ENCODE measurements at places on chromosomes 3 and 15.

DNA sequence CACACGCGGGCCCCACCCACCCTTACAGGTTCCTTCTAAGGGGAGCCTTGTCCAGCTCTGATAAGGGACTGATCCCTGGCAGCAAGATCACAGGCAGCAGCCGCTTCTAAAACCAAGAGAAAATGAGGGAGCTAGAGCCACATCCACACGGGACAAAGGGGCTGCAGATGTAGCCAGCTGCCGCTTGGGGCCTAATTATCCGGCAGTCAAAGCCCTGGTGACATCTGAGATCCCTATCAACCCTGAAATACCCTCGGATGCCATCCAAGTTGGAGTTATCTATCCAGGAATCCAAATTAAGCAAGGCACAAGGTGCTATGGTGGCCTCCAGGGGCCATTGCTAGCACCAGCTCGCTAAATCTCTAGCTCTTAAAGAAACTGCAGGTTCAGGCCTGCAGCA lies 248.3 kb downstream of the VPS13C start:
- DNase-seq, result no peak

DNA sequence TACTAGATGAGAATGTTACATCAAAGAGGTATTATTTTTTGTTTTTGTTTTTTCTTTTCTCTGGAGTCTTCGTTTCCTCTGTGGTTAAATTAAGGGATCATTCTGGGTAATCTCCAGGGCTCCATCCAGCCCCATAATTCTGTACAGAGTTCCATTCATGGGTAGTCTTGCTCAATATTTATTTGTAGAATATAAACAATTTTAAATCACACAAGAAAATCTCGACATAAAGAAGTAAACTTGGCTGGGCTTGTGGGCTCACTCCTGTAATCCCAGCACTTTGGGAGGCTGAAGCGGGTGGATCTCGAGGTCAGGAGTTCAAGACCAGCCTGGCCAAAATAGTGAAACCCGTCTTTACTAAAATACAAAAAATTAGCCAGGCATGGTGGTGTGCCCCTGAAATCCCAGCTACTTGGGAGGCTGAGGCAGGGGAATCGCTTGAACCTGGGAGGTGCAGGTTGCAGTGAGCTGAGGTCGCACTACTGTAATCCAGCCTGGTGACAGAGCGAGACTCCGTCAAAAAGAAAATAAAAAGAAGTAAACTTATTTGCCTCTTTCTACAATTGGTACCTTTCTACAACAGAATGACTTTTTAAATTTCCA lies 166.8 kb upstream of the TGFBR2 start:
- DNase-seq, result no peak

GRCh38 chr15:70478251-70478990 lies 284.9 kb downstream of the UACA start:
- DNase-seq, result no peak

DNA sequence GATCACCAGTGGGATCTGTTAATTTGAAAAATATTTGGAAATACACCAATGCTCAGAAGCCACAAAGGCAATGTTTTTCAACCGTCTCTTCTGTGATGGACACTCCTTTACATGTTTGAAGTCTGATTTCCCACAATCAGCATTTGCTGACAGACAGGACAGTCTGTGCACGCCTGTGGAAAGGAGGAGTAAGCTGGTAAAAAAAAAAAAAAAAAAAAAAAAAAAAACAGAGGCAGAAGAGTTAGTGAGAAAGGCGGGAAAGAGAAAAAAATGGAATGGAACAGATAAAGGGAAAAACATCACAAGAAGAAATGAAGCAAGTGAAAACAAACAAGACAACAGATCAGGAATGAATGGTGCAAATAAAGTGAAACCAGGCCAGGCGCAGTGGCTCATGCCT lies 35.0 kb downstream of the PRTG start:
- no peak for DNase-seq

GRCh38 chr3:186931532-186932280 lies 1.4 kb downstream of the ST6GAL1 start:
- peak; percentile 33 for DNase-seq

DNA sequence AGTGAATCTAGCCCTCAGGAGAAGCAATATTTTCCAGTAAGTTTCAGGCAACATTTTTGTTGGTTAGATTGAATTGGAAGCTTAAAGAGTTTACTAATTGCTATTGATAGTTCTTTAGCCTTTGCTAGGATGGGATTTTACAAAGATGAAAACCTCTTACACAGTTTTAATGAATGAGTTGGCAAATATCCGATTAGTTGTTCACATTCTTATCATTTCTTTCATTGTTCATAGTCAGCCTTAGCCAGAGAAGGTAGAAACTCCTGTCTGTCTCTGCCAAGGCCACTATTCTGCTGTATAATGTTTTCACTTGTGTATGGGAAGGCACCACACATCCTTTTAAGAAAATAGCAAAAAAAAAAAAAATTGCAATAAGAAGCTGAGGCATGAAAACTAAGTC lies 222.0 kb upstream of the MANF start:
- no peak for DNase-seq

DNA sequence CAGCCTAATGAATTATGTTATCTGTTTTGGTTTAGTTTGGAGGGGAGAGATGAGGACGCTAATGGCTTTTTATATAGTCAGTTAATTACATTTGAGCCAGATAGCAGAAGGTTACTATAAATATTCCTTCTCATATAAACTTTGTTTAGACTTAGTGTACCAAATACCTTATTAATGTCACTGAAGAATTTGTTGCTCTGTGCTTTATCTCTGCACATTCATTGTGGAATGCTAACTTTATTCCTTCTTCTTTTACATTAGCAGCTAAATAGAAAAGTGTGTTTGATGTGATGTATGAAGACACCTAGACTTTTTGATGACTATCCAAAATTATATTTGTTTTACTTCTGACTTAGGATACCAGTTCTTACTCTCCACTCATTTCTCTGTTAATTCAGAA lies 105.2 kb downstream of the EPHA3 start:
- no peak for DNase-seq

GRCh38 chr3:109563149-109563548 lies 225.8 kb upstream of the DPPA4 start:
- DNase-seq, result no peak

DNA sequence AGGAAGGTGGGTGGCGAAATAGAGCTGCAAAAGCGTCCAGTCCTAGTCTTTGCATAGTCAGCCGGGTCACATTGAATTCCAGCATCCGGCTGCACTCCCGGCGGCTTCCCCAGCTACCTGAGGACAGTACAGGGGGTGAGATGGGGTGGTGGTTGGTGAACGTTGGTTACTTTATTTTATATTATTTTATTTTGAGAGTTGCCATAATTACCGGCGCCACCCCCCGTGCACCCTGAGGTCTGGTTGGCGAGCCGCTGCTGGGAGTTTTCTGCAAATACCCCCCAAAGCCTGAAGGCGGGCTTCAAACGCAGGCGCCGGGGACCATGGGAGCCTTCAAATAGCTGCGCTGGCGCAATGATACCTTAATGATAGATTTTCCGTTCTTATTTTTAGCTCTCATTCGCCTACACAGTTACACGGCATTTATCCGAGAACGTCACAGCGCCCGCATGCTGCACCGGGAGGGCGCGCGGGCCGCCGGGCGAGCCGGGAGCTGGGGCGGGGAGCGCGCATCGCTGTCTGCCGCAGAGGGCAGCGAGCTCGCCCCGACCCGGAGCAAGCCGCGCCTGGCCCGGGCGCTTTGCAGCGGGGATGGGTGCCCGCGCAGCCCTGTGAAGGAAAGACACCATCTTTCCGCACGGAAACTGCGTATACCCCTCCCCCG lies 756 bp upstream of the RASGRF1 start:
- peak; percentile 30 for DNase-seq

- no peak for DNase-seq
Observed at GRCh38 chr15:78178064-78178463, 28.9 kb downstream of the IDH3A start.

GRCh38 chr15:73717802-73718201 lies 33.6 kb downstream of the CD276 start:
- no peak for DNase-seq

GRCh38 chr3:30286811-30287210 lies 319.6 kb upstream of the TGFBR2 start:
- no peak for DNase-seq

DNA sequence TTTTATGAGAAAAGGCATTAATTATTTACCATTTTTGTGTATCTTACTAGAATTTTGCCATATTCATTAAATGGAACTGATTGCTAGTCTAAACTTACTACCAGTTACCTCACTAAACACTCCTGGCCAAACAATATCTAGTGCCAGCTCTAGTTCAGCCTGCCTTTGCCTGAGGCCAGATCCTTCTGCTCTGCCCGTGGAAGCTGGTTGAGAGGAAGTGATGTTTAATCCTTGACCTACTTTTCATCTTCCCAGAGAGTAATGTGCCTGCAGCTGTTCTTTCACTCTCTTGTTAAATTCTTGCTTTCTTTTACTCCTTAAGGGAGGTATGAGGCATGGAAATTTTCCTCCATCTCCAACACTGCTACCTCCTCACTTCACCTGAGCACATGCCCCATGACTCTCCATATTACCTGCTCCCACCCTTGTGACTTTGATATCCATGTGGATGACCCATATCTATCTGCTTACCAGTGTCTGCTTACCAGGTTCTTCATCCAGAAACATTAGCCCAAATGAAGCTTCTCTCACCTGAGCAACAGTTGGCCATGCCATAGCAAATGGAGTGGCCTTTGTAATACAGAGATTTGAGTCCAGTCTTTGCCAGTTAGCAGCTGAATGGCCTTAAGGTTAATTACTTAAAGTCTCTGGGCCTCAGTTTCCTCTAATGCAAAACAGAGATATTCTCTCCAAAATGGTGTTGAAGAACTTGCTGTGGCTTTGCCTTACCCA lies 53.4 kb downstream of the UBE2E1 start:
- DNase-seq, result no peak

GRCh38 chr15:22949074-22949547 lies 31.1 kb downstream of the CYFIP1 start:
- no peak for DNase-seq

GRCh38 chr3:4633078-4634004 lies 140.2 kb downstream of the ITPR1 start:
- peak; percentile 42 for DNase-seq

- no peak for DNase-seq
Observed at GRCh38 chr15:61112231-61112630, 116.9 kb downstream of the RORA start.

- DNase-seq, result no peak
Observed at GRCh38 chr15:44034334-44034733, 160.7 kb downstream of the FRMD5 start.

DNA sequence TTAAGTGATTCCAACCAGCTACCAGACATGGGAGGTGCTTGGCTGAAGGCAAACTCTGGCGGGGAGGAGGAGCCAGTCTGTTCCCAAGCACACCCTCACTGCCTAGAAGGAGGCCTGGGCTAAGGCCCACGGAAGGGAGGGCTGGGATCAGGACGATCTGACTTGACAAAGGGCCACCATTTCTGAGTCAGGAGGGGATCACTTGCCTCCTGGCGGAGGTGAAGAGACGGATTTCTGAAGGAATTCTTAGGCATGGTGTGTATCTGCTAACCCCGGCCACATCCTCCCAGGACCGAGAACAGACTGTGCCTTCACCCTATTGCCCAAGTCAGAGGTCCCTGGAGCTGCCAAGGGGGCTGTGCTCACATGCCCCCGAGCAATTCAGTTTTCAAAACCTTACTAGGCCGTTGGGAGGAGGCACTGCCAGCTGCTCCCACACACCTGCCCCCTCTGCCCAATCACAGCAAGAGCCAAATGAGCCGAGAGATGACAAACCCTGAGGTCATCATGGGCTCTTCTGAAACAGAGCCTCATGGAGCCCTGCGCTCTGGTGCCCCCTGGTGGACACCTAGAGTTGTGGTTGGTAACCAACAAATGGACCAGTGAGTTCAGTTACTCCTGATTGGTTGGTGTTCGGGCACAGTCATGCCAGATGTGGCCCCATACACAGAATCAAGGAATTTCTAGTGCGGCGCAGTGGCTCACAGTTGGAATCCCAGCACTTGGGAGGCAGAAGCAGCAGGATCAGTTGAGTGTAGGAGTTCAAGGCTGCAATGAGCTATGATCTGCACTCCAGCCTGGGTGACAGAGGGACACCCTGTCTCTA lies 6.5 kb upstream of the TNK2 start:
- peak; percentile 90 for DNase-seq

- no peak for DNase-seq
Observed at GRCh38 chr3:74633021-74633420, 18.6 kb upstream of the CNTN3 start.

- DNase-seq, result no peak
Observed at GRCh38 chr15:96160269-96160668, 170.2 kb upstream of the NR2F2 start.

DNA sequence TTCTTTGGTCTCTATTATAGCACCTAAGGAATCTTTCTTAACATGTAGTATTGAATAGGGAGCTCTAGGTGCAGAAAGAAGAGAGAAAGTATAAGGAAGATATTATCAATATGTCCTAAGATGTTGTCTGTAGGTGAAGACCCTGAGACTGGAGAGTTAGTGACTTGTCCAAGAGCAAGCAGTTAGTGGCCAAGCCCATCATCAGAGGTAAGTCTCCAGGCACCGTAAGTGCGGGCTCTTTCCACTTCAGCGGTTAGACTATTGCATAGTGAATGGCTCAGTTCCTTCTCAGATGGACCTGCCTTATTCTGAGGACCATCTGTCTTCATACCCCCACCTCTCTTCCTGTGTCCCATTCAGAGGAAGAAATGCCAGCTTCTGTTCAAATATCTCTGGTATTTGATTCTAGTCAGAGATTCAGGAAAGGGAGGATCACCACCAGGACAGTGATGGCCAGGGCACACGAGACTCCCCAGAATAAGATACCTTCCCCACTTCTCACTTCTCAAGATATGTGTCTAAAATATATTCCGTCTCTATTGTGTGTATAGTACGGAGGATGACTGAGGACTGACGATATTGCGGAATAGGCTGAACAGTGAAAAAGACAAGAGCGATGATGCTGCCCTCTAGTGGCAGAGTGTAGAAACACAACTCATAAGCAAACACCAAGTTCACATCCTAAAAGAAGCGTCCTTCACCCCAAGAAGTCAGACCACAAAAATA lies 19.1 kb upstream of the ADGRG7 start:
- peak; percentile 51 for DNase-seq

DNA sequence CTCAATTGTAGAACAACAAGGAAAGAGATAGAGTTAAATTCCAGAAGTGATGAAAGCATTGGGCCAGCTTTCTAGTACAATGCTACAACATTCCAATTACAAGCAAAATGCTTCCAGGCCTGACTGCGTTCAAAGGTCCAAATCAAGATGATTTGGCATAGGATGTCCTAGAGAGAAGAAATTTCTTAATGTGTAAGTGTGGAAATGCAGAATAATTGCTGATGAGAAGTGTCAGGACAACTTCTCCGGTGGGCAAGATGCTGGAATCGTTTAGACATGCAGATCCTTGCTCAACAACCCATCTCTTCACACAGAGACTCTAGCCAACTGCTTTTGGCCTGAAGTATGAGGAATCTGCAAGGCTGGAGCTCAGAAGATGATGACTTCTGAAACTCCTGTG lies 71.1 kb upstream of the PDZRN3 start:
- no peak for DNase-seq

DNA sequence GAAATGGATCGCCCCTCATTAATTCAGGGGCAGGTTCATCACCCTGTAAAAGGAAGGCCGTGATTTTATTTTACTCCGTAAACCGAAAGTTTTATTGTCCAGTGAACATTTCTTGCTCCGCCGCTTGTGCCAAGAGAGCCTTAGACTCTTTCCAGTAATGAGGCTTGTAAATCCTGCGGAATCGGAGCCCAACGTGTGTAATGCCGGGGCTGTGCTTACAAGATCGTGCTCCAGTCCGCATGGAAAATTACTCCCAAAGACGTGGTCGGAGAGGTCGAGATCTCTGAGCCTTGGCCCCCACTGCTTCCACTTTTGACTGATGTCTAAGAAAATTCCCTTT lies 649 bp upstream of the PLOD2 start:
- DNase-seq, result no peak
